ENCODE measurements at places on chromosomes 11 and 22.

- DNase-seq = no peak
These were observed 184.3 kb downstream of the C11orf87 start for GRCh38 chr11:109606256-109606655.

DNA sequence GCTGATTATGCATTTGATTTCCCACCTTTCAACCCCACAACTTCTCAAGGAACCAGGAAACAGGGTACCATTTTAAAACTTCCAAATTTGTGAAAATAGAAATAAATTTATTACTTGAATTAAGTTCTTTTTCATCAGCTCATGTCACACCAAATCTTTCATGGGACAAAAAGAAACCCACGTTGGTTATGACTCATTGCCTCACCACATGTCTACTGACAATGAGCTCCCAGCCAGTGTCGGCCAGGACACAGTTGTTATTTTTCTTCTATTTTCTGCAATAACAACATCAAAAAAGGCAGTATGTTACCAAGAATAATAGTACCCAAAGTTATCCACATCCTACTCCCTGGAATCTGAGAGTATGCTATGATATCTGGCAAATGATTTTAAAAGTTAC is 17.3 kb downstream of the MS4A6A start:
- no peak for DNase-seq

DNA sequence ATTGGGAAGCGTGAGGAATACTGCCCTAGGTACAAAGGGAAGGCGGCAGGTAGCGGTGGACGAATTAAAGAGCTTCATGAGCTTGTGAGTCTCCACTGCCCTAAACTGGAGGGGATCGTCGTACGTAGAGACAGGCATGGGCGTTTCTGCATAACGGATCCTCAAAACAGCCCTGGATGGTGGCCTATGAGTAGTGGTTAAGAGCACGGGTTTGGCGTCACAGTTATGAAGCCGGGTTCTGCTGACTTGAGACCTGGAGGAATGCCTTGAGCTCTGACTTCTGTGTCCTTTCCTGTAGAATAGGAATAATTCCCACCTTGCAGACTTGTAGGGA is 335 bp downstream of the TMEM138 start:
- DNase-seq = peak; percentile 72

DNA sequence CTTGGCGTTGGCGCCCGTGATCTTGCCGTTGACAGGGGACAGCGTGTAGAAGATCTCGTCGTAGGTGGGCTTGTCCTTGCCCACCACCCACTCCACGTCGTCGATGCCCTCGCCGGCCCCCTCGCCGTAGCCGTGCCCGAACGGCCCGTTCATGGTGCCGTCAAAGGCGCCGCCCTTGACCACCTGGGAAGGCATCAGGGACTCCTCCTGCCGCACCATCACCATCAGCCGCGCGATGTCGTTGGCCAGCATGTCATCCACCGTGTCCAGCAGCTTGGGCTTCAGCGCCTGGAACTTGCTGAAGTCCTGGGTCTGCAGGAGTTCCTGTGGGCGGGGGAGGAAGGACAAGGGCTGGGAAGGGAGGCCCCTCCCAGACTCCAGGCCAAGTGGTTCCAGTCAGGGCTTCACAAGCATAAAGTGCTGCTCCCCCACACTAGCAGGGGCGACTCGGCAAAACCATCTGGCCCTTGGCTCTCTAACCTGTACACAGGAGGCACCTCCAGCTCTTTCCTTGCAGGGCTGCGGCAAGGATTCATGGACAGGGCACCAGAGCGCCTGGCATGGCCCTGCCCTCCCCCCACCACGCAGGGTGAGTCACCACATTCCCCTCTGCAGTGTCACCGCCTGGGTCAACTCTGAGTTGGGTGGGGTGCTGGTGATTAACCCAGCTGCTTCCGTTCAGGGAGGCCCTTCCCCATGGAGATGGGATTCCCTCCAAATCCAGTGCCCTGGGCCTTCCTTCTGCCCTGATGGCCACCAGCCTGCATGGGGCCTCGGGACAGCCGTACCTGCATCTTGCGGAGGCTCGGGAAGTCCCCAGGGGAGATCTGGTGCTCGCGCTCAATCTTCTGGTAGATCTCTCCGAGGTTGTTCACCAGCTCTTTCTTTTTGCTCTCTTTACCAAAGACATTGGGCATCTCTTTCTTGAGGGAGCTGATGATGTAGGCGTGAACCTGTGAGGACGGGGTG is 10.4 kb upstream of the CDC42BPG start:
- DNase-seq = peak; percentile 93

DNA sequence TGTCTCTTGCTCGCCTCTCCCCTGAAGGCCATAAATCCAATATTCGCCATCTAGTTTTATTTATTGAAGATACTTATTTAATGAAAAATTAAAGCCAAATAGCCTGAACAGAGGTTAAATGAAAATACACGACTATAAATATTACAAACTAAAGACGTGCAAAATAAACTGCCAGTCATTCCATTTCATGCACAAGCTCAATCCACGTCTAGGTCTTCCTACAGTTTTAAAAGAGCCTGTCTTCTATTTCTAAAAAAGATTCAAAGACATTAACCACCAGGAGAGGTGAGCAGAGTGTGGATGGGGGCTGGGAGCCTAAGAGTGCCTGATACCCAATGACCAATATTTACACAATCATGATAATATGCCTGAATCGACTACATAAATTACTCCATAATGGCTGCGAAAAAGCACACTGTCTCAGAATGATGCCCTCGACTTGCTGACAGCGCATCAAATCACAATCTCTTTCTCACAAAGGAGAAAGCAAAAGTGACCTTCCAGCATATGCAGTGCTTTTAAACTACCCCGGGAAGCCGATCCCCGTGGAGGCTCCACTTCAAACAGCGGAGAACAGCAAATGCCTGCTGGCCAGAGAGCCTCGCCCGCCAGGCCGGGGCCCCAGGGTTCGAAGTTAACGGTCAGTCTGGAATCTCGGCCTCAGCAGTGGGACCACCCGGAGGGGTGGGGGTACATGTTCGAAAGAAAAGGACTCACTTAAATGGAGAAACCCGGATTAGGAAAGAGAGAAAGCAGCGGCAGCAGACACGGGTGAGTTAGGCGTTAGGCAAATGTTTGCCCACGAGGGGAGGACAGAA is 1.7 kb downstream of the FCHSD2 start:
- peak; percentile 27 for DNase-seq

- peak; percentile 55 for DNase-seq
These were observed 28.9 kb downstream of the CLMP start for GRCh38 chr11:123166071-123166559.

GRCh38 chr11:102346748-102347461 is at the start of gene BIRC2:
Gene BIRC2 (plus strand): TSS chr11:102347214. CDS start chr11:102349855, 2,641 bp downstream.
- peak; percentile 87 for DNase-seq

GRCh38 chr11:124646148-124646547 is 23.5 kb downstream of the TBRG1 start:
- no peak for DNase-seq

GRCh38 chr11:35484435-35484834 is 41.0 kb downstream of the PAMR1 start:
- DNase-seq = peak; percentile 88

DNA sequence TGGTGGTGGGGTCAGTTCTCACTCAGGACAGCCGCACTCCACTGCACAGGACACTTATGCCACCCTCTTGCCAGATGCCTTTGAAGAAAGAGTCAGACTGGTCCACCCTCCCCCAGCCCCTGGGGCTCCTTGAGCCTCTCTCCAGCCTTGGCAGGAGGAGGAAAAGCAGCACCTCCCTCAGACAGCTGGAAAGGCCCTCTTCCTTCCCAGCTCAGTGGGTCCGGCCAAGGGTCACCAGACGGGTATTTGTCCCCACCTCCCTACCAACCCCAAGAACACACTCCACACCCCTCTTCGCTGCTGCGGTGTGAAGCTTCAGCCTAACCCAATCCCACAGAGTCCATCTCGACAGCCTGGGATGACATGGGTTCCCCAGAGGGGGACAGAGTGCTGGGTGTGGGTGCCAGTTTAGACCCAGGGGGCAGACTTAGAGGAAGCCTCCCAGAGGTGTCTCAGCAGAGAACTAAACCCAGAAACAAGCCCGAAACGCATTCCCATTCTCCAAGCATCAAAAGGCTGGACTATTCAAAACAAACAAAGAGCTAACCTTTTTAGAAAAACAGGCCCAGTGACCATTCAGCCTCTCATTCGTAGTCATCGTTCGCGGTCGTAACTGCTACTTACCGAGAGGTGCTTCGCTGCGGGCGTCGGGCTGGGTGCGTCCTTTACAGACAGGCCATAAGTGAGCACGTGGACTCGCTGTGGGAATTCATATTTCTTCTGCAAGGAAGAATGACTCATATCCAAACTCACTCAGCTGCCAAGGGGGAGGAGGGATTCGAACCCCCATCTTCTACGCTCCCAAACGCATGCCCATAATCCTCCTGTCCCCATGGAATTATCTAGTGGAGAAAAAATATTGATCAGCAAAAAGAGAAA is 57.5 kb upstream of the ANO1 start:
- peak; percentile 36 for DNase-seq

DNA sequence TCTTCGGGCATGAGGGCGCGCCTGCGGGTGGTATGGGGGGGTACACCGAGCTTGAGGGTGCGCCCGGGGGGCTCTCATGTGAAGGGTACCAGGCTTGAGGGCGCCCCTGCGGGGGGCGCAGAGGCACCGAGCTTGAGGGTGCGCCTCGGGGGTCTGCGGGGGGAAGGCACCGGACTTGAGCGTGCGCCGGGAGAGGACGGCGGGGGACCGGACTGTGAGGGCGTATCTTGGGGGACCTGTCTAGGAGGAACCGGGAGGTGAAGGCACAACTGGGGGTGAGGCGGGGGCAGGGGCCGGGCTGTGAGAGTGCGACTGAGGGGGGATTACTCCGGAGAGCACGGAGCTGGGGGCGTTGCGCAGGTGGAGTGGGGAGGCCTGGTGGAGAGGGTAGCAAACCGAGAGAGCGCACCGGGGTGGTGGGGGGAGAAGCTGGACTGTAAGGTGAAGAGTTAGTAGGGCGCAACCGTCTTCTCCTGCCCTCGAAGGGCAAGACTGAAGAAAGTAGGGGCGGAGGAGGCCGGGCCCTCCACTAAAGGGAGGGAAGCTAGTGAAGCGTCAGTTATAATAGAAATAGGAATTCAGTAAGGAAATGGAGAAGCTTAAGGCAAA is 1.1 kb upstream of the DDX6 start:
- DNase-seq = no peak

DNA sequence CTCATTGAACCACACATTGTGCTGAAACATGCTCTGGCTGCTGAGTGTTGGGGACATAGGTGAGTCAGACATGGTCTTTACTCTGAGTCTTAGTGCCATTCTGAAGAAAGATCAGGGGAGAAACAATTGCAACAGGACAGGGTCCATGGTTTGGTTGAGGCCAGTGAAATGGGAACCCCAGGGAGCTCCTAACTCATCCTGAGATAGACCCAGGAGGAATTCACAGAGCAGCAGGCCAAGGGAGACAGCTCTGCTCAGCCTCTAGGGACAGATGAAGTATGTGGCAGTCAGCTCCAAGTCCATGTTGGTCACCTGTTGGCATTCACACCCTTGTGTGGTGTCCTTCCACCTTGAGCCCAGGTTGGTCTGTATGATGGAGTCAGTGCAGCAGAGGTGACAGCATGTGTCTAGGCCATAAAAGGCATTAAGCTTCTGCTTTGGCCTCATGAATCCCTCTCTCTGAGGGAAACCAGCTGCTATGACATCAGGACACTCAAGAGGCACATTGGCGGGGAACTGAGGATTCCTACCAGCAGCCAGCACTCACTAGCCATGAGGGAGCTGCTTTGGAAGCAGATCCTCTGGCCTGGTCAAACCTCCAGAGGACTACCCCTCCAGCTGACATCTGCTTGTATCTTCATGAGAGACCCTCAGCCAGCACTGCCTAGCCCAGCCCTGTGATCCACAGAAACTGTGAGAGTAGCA is 50.3 kb upstream of the MYEOV start:
- no peak for DNase-seq

- DNase-seq = peak; percentile 67
These were observed 4.2 kb downstream of the LGR4 start for GRCh38 chr11:27468209-27468994.

- no peak for DNase-seq
These were observed 164.4 kb upstream of the BDNF start for GRCh38 chr11:27864611-27865010.

DNA sequence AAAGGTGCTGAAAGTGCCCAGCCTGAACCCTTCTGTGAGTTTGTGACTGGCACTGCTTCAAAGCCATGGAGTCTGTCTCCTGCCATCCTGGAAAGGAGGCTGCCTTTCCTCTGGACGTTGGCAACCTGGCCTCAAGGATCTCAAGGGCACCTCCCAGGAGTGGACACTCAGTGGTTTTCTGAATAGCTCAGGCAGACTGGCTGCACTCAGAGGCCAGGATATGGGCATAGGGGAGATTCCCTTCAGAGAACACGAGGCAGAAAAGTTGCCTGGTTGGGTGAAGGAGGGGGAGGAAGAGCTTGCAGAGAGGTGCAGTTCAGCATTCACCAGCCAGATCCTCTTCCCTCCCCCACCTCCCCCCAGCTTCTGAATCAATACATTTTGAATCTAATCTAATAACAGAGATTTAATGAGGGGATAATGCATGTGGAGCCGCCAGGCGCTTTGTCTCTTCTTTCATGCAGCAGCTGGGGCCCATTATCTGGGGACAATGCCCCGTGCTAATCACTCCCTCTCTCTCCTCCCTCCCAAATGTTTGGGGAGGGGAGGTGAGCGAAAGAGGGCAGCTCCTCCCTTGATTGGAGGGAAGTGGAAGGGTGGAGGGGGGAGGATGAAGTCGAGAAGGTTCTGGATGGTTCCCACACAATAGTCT is 17.7 kb downstream of the HTR3A start:
- DNase-seq = no peak

- DNase-seq = no peak
These were observed 530.7 kb upstream of the CHORDC1 start for GRCh38 chr11:90753546-90753945.

DNA sequence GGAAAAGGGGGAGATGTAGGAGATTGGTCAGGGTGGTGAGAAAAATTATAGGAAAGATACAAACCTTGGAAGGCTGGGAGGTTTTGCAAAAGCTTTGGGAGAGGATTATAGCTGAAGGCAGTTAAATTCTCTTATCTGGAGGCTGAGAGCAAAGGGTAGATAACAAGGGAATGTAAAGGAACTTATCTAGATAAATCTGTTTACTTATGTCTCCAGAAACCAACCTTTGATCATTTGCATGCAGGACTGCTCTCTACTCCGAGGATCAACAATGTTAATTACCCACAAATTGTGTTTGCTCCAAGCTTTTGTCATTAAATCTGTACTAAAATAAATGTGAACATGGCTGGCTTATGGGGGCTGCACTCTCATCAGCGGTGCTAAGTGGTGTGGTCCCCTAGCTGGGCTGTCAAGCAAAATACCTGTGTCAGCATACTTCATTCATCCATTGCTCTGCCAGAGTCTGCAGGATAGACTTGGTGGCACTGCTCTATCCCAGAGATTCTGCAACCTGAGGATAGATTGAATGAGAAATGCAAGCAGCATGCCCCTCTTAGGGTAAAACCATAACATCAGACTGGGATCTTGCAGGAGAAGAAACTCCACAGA is 1599.2 kb upstream of the TENM4 start:
- DNase-seq = no peak

DNA sequence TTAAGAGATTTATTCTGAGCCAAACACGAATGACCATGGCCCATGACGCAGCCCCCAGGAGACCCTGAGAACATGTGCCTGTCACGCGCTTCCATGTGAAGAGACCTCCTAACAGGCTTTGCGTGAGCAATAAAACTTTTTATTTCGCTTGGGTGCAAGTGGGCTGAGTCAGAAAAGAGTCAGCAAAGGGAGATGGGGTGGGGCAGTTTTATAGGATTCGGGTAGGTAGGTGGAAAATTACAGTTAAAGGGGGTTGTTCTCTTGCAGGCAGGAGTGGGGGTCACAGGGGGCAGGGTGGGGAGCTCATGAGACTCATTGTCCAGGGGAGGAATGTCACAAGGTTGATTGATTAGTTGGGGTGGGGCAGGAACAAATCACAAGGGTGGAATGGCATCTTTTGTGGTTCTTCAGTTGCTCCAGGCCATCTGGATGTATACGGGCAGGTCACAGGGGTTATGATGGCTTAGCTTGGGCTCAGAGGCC is 77.2 kb upstream of the FTH1 start:
- DNase-seq = no peak

All from fibroblast of mammary gland (primary cell).